ENCODE measurements at places on chromosomes 2 and 18.

GRCh38 chr2:222174450-222174849, 124.3 kb downstream of the PAX3 start:
- no peak for DNase-seq

DNA sequence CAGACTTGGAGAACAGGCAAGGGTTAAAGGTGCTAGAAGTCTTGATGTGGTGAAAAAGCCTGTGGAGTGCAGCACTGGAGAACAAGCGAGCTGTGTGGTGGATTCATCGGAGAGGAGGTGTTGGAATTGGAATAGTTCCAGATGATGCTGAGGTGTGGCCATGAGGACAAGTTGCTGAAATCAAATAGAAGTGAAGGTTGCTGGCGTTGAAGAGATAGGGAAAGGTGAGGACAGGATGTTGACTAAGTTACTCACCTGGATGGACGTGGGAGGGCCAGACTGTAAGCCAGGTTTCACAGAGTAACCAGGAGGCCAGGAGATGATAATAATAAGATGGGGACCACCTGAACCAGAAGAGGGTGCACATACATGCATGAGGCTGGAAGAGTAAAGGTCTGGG, 173.4 kb downstream of the DIS3L2 start:
- DNase-seq: no peak

DNA sequence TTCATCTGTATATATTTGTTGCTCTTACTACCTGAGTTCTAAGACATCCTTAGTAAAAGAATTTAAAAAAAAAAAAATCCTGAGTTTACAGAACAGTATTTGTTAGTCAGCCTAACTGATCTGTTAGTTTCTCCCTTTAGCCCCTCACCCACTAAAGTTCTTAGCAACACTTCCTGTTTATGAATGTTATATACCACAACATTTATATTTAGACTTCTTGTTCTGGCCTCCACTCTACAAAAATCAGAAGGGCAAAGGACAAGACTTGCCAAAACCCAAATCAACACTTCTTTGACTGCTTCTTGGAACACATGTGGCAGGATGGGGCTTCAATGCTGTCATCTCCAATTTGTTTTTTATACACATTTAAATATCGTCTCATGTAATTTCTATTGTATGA, 71.1 kb downstream of the MGAT5 start:
- no peak for DNase-seq

GRCh38 chr2:174972924-174973323, 32.3 kb downstream of the CHN1 start:
- no peak for DNase-seq

- DNase-seq: no peak
Observed at GRCh38 chr2:46555011-46555410, 75.6 kb downstream of the TMEM247 start.

DNA sequence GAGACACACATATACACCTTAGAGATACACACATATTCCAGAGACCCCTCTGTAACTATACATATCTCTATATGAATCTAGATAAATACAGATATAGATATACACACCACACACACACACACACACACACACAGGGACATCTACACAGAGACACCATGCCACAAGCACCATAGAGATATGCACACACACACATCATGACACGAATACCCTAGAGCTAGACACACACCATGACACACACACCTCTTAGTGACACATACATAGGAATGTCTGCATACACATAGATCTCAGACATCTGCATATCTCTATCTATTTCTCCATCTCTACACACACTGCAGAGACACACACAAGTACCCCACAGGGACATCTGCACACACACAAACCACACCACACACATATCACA, 270.0 kb downstream of the CYRIA start:
- DNase-seq: no peak

GRCh38 chr2:184119989-184120800, 478.1 kb upstream of the ZNF804A start:
- no peak for DNase-seq

DNA sequence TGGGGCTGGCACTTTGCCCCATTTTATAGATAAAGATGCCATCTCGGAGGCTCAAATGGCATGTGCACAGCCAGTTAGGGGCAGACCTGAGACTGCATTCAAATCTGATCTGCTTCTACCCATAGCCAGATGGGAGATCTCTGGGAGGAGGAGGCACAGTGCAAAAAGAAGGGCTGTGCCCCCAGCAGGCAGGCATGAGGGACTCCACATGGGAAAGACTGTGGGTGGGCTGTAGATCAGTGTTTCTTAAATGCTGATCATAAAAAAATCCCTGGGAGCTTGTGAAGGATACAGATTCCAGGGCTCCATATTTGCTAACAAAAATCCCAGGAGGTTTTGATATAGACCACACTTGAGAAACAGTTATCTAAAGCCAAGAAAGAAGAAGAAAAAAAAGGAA, 15.2 kb downstream of the PAX8 start:
- DNase-seq: no peak

- no peak for DNase-seq
Observed at GRCh38 chr18:3223356-3223755, 3.6 kb upstream of the MYOM1 start.

GRCh38 chr2:86562485-86562921, 740 bp downstream of the CHMP3 start:
- DNase-seq: no peak

- DNase-seq: peak; percentile 14
Observed at GRCh38 chr18:45686891-45687611, 36.9 kb upstream of the SLC14A1 start.

DNA sequence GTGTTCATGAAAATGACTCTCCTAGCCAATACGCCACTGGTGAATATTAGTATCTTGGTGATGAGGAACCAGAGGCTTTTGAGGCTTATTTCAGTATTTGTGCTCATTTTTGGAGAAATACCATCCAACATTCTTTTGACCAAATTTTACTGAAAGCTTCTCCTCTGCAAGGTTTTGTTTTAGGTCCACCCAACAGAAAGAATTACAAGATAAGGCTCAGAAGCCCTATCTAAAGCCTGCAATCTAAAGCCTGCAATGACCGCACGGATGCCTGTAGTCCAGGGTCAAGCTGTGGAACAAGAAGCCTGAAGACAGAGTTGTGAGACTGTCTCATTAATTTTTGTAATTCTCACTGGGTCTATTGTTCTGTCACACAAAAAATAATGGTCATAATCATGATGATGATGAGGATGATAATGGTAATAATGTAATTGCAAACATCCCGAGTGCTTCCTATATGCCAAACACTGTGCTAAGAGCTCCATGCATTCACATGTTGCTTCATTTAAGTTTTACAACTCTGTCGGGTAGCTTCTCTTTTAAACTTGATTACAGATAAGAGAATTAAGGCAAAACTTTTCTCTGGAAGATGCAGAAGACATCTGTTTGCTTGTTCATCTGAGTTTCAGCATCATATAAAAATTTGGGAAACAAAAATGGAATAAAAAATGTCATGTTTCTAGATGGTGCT, 33.2 kb upstream of the NCOA1 start:
- DNase-seq: no peak

DNA sequence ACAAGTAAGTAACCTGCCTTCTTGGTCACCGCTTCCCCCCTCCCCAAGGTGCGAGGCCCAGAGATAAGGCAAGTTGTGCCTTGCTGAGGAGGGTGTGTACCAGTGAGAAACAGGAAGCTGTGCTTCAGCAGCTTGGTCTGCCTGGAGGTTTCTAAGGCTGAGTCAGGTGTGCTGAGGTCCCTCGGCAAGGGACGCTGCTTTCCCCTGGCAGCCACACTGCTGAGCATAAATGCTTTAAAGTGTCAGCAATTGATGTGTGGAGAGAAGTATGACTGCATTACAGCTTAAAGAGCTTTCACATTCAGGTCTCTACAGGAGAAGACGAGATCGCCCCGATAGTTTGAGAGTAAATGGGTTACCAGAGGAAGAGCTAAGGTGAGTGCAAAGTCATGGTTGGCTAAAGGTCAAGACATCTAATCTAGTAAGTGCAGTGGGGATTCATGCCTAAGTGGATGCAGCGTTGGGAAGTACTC, 86.9 kb downstream of the LIMS1 start:
- DNase-seq: peak; percentile 69

DNA sequence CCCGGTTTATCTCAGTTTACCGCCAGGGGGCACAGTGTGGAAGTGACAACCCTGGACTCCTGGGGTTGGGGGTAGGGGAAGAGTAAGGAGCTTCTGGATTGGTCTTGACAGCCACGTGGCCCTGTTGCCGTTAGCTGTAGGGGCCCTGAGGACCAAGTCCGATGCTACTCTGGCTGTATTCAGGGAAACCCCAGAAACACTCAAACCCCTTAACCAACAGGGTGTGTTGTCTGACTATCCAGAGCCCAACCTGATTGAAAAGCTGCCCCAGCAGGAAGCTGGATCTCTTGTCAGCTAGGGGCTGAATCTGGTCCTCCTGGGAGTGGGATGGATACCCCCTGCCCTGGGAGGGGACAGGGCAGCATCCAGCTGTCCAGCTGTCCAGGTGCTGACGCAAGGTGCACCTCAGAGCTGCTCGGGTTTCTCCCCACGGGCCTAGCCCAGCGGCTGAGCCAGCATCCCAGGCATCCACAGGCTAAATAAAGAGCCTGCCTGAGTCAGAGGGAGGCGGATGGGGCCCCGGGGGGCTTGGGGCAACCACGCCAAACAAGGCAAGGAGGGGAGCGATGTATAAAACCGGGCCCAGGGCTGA, 3.1 kb upstream of the GMPPA start:
- peak; percentile 83 for DNase-seq

DNA sequence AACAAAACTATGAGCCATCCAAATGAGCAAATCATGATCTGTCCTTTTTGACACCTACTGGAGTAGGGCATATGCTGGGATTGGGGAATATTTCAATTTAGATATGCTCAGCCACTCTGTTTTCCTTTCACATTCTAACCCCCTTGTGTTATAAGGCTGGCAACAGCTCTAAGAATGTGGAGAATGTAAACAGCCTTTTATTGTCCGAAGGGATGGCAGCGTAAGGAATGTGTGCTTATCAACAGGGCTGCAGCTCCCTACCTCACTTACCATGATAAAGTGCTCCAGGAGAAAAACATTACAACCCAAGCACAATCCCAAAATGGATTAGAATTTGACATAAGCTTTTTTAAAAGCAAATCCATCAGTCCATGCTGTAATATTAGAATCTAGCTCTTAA, 2.2 kb downstream of the NXPH2 start:
- no peak for DNase-seq

GRCh38 chr2:188524519-188525113, 232.9 kb downstream of the GULP1 start:
- DNase-seq: peak; percentile 46

GRCh38 chr2:226622484-226622883, 177.1 kb downstream of the IRS1 start:
- DNase-seq: no peak

- peak; percentile 8 for DNase-seq
Observed at GRCh38 chr18:3869848-3870247, 419.9 kb downstream of the TGIF1 start.

DNA sequence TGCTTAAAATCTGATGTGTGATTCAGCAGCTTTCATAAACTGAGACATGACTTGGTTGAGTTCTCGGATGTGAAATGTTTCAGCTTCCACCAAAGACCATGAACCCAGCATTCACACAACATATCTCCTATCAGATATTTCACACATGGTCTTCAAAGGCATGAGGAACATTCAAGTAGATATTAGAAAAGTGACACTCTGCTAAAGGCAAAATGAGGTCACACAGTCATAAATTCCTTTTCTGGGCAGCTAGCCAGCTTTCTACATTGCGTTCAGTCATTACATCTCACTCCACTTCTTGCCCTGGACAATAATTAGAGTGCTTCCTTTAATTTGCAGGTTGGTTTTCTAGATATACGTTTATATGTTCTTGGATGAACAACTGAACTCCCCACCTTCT, 96.7 kb downstream of the GAREM1 start:
- peak; percentile 52 for DNase-seq

GRCh38 chr2:191020742-191021381, 6.9 kb upstream of the STAT1 start:
- no peak for DNase-seq

- DNase-seq: no peak
Observed at GRCh38 chr2:112198780-112199179, 56.1 kb downstream of the ZC3H8 start.

GRCh38 chr2:239151201-239152131, 249.4 kb downstream of the HDAC4 start:
- DNase-seq: no peak

DNA sequence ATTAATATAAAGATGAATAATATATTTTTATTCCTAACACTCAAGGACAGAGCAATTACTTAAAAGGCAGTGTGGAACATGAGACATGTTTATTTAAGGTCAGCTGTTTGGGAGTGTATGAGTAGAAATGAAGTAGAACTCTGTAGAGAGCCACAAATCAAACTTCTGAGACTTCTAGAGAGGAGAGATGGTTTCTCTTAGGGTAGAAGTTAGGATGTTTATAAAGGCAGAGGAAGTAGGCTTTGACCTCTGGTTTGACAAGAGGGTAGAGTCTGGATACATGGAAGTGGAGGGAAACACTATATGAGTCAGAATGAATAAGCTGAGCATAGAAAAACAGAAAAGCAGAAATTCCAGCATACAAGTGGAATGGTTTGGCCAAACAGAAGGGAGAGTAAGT, 262.1 kb upstream of the KLHL14 start:
- DNase-seq: no peak

- no peak for DNase-seq
Observed at GRCh38 chr2:5353565-5353964, 338.6 kb upstream of the SOX11 start.

DNA sequence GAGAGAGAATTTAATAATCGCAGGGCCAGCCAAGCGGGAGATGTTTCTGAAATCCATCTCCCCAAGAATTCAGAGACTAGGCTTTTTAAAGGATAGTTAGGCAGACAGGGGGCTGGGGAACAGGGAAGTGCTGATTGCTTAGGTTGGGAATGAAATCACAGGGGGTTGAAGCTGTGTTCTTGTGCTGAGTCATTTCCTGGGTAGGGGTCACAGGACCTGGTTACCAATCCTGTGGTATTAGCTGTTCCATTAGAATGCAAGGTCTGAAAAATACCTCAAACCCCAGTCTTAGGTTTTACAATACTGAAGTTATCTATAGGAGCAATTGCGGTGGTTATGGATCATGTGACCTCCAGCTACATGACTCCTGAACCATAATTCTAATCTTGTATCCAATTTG, 4.6 kb downstream of the SP140 start:
- DNase-seq: no peak

- no peak for DNase-seq
Observed at GRCh38 chr2:35973737-35974132, 381.8 kb upstream of the CRIM1 start.

- DNase-seq: no peak
Observed at GRCh38 chr18:23712445-23712844, 23.2 kb downstream of the LAMA3 start.

GRCh38 chr2:74979844-74980243, 21.4 kb downstream of the POLE4 start:
- DNase-seq: no peak

GRCh38 chr2:150413366-150413765, 74.1 kb downstream of the RND3 start:
- no peak for DNase-seq
